ENCODE measurements at places on chromosomes 12 and 14. TPM values are rescaled to one million over a fixed set of nuclear protein-coding genes. Genes with fewer than 3 reads are reported as not detected.
A peak's percentile ranks its signal among the peaks of the same experiment; 100 is the strongest.

GRCh38 chr12:14775636-14775980 is 27.7 kb downstream of the WBP11 start:
- H3K4me3 ChIP-seq = peak overlapping the region; percentile 98
- peaks cover 58% of the 10 kb centered on the region for H3K4me1 ChIP-seq
- no peak for DNase-seq
- no peaks in the 10 kb centered on the region for H3K36me3 ChIP-seq

- no peak for DNase-seq
- no peak overlapping the region for H3K27ac ChIP-seq
- H3K27me3 ChIP-seq = no peaks in the 10 kb centered on the region
- peaks cover 25% of the 10 kb centered on the region for H3K4me1 ChIP-seq
These were observed 8.8 kb downstream of the GALNT16 start for GRCh38 chr14:69268763-69269162.

DNA sequence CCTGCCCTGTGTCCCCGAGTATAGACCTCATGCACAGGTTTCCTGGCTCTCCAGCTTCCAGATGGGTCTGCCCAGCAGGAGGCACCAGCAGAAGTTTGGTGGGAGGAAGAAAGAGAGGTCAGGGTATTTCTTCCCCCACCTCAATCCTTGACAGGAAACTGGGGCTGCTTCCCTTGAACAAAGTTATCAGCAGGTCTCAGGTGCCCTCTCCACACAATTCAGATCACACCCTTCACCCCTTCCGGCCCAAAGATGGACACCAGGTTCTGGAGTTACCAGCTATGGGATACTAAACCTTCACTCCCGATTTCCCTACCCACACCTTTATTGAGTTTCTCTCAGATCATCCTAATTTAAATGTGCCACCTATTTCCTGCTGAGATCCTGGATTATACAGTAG is 1.2 kb downstream of the SART3 start:
- peaks cover 6% of the 10 kb centered on the region for H3K36me3 ChIP-seq
- no peak for DNase-seq
- H3K27me3 ChIP-seq = no peaks in the 10 kb centered on the region
- H3K4me3 ChIP-seq = peak overlapping the region; percentile 100
- peak overlapping the region; percentile 100 for H3K27ac ChIP-seq

DNA sequence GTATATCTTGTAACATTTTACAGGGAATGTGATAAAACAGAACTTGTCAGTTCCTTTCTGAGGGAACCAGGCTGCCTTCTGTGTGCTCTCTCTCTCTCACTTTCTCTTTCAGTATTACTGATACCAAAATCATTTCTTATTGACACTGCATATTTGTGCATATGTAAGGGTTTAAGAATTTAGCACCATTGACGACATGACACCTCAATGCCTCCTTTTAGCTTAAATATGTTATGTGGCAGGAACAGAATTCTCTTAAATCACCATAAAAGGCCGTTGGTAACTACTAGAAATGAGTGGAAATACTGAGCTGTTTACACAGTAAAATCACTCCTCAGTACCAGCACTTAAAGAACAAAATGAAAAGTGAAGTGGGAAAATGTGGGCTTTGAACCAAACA is 457.7 kb upstream of the SYT1 start:
- DNase-seq = no peak
- no peak overlapping the region for H3K4me3 ChIP-seq
- H3K4me1 ChIP-seq = peaks cover 21% of the 10 kb centered on the region
- no peaks in the 10 kb centered on the region for H3K27me3 ChIP-seq

DNA sequence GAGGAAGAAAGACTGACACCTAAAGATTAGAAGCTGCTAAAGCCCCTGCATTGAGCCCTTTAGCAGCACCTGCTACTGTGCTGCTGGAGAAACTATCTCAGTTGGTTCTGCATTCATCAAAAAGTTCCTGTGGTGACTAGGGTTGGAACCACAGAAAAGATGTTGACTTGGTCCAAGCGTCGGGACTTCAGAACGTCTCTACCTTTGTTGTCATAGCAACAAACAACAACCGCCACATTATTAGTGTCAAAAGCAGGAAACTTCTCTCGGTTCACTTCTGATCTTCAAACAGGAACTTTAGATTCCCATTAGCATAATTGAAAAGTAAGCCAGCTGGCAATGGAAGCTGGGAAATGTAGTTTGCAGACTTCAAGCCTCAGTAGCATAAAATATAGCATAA is 368.0 kb downstream of the SEC23A start:
- no peak overlapping the region for H3K27ac ChIP-seq
- DNase-seq = no peak
- no peaks in the 10 kb centered on the region for H3K36me3 ChIP-seq
- H3K4me3 ChIP-seq = no peak overlapping the region

DNA sequence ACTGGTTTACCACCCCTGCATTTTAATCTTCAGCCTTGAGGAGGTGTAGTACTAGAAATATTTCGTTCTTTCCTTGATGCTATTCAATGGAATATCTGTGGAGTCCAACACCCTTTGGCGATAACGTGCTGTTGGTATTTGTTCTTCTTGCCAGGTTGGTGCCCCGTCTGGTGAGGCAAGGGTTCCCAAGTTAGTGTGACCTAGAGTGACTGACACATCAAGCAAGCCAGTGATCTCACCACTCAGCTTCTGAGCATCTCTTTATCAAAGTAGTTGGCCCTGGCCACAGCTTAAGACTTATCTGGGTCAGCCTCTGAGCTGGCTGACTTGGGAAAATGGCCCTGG is 60.2 kb downstream of the PLXNC1 start:
- DNase-seq = no peak
- H3K27me3 ChIP-seq = no peaks in the 10 kb centered on the region
- no peaks in the 10 kb centered on the region for H3K36me3 ChIP-seq
- peak overlapping the region; percentile 86 for H3K27ac ChIP-seq
- no peak overlapping the region for H3K4me3 ChIP-seq
- peaks cover 45% of the 10 kb centered on the region for H3K4me1 ChIP-seq

GRCh38 chr12:48145981-48146380 is 11.3 kb downstream of the ASB8 start:
- H3K36me3 ChIP-seq = peaks cover 43% of the 10 kb centered on the region
- H3K27ac ChIP-seq = no peak overlapping the region
- H3K4me3 ChIP-seq = no peak overlapping the region
- no peaks in the 10 kb centered on the region for H3K27me3 ChIP-seq

DNA sequence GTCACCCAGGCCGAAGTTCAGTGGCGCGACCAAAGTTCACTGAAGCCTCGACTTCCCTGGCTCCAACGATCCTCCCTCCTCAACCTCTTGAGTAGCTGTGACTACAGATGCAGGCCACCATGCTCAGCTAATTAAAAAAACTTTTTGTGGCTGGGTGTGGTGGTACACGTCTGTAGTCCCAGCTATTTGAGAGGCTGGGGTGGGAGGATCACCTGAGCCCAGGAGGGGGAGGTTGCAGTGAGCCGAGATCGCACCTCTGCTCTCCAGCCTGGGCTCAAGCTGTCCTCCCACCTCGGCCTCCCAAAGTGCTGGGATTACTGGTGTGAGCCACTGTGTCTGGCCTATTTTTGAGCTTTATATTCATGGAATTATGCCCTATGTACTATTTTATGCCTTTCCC is 18.1 kb upstream of the RAD52 start:
- H3K27me3 ChIP-seq = no peaks in the 10 kb centered on the region
- no peak overlapping the region for H3K27ac ChIP-seq
- no peak overlapping the region for H3K4me3 ChIP-seq
- no peaks in the 10 kb centered on the region for H3K36me3 ChIP-seq

DNA sequence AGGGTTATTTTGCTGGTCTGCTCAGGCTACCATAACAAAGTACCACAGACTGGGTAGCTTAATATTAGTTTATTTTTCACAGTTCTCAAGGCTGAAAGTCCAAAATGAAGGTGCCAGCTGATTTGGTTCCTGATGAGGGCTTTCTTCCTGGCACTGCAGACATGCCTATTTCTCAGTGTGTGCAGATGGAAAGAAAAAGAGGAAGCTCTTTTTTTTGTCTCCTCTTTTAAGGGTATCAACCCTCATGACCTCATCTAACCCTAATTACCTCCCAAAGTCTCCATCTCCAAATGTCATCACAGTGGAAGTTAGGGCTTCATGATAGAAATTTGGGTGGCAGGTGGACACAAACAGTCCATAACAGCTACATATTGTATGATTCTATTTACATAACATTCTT is 25.0 kb upstream of the POLR3B start:
- no peaks in the 10 kb centered on the region for H3K27me3 ChIP-seq
- no peaks in the 10 kb centered on the region for H3K4me1 ChIP-seq
- DNase-seq = no peak

Gene C12orf56
- total RNA-seq = not detected

Gene C12orf54
- not detected for total RNA-seq

Gene CEBPE
- not detected for total RNA-seq

Gene SERPINA9
- not detected for total RNA-seq

Gene DYNC1H1
- 718 TPM for total RNA-seq
